Stimulated activated CD8-positive, alpha-beta memory T cell treated with anti-CD3 and anti-CD28 coated beads, Interleukin-15, amount 100 ng/mL, for 24 hours (primary cell): ENCODE measurements at places on chromosomes 11 and 22.

DNA sequence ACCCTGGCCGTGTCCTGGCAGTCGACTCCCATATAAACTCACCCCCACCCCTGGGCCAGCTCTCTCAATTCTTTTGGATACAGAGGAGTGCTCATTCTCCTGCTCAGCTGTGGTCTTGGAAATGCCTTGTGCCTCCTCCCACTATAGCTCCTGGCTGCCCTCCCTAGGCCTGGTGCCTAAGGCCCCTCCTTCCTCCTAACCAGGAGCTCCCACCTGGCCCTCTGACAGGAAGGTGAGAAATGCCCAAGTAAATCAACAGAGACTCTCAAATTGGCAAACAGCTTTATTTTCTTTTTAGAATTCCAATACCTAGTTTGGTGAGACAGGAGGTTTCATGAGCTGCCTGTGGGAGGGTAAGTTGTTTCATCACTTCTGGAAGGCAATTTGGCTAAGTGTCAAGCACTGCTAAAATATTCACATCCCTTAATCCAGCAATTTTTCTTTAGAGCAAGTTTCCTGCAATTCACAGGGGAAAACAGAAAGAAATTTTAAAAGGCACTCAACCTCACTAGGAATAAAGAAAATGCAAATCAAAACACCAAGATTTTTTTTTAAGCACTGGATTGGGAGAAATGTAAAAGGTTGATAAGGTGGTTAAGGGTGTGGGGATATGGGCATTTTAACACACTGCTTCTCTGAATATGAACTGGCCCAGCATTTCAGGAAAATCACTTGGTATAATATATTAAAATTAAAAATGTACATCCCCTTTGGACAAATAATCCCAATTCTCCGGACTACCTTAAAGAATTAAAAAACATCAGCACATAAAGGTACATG, 209.7 kb upstream of the ARHGAP20 start:
- no peak for DNase-seq

- DNase-seq, result no peak
Observed at GRCh38 chr22:44249376-44250147, 63.2 kb downstream of the SHISAL1 start.

GRCh38 chr11:9636691-9637090, 27.2 kb upstream of the SWAP70 start:
- DNase-seq, result no peak

DNA sequence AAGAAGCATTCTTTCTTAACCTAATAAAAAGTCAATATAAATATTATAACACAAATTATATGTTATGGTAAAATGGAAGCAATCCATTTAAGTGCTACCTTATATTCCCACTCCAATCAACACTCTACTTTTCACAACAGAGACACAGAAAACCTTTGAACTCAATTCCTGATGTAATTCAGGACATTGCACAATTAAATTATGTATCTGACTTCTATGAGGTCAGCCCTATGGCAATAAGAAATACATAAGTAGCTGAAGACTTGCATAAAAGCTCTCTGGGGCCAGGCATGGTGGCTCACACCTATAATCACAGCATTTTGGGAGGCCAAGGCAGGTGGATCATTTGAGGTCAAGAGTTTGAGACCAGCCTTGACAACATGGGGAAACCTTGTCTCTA, 6.8 kb downstream of the OR4D10 start:
- no peak for DNase-seq

- DNase-seq, result no peak
Observed at GRCh38 chr11:62962391-62962790, 22.4 kb downstream of the SLC22A6 start.

- DNase-seq, result no peak
Observed at GRCh38 chr11:47278769-47279168, 8.8 kb downstream of the MADD start.

GRCh38 chr11:112826788-112827187, 134.4 kb upstream of the NCAM1 start:
- no peak for DNase-seq

- no peak for DNase-seq
Observed at GRCh38 chr11:113496026-113496651, 20.9 kb upstream of the DRD2 start.

GRCh38 chr11:22477312-22477711, 139.1 kb downstream of the SLC17A6 start:
- DNase-seq, result no peak

GRCh38 chr11:88511006-88511405, 173.5 kb upstream of the CTSC start:
- DNase-seq, result no peak

GRCh38 chr22:47408409-47408808, 646.0 kb downstream of the TBC1D22A start:
- DNase-seq, result no peak

DNA sequence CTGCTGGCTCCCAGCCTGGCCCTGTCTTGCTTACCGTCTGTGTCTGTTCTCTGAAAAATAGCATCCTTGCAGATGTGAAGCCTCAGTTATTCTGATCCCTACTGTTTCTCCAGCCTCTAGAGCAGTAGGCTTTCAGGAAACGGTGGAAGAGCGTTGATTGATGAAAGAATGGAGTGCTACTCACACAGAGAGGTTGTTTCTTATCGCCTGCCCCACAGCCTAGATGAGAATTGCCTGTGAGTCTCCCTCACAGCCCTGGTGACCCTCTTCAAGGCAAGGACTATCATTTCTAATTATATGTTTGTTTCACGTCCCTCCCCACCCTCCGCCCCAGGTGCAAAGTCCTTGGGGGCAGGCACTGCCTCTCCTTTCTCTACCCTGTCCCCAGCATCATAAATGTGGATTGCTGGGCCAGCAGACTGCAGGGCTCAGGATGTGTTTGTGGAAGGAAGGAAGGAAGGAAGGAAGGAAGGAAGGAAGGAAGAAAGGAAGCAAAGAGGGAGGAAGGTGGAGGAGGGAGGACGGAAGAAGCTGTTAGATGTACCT, 575.3 kb upstream of the B3GAT1 start:
- DNase-seq, result no peak

DNA sequence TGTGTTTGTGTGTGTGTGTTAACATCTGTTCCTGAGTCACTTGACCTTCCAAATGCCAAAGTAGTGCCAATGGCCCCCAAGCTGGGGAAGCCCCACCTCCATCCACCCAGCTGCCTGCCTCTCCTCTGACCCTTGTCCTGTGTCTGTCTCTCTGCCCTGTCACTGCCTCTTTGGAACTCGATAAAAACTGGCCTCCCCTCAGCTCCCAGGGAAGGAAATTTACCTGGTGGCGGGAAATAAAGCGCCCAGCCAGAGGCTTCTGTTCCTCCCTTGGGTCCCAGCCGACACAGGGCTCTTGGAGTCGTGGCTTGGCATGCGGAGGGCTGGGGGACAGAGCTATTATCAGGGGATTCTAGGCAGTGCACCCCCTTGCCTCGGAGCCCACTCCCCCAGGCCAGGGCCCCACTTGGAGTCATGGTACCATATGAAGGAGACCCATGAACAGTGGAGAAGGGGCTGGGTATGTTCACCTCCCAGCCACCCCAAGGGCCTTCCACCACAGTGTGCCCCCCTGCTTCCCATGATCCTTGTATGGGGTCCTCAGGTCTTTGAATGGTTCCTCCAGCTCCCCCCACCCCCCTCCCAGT, 6.2 kb downstream of the KCNC1 start:
- DNase-seq, result no peak

- DNase-seq, result no peak
Observed at GRCh38 chr11:126914941-126915340, 85.6 kb downstream of the KIRREL3 start.

DNA sequence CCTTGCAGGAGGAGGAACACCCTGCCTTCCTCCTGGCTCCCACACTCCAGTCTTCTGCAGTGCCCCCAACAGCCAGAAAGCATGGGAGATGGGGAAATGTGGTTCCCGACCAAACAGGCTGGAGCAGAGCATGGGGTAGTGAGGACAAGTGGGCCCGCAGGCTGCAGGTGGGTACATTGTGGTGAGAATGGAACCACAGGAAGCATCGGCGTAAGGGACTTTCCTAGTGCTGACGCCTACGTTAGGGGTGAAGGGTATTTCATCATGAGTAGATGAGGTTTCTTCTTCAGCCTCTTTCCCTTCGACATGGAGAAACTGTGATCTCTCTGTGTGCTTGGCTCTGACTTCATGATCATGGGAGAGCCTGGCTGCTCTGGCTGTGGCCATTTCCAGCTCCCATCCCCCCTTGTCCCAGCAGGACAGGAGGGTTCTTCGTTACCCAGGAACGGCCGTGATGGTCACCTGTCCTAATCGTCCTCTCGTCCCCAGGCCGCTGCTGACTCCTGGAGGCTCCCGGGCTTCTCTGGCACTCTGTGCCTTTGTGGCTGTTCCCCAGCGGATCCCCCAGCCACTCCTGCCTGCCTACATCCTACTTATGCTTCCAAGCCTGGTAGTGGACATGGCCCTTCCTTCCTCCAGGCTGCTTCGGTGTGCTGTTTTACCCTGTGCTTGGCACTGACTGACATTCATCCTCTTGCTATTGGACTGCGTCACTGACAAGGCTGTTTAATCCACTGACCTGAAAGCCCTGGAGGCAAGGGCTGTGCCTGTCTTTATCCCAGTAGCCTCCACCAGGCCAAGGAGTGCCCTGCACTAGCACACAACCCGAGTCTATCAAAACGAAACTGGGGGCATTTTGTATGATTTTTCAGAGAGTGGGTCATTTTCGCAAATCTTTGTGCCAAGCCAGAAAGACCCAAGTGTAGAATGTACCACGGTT, 65.2 kb upstream of the CECR2 start:
- DNase-seq, result no peak
